Muscle of back (tissue), 13 donors: ENCODE measurements at places on chromosomes 3 and 15. TPM values are rescaled to one million over a fixed set of nuclear protein-coding genes. Genes with fewer than 3 reads are reported as not detected.

The SMCO1 gene
- 6.4 TPM for polyA plus RNA-seq

The NEIL1 gene
- polyA plus RNA-seq: 3.5 TPM

GRCh38 chr3:129235344-129235917 is 14.0 kb upstream of the COPG1 start:
- DNase-seq: no peak

DNA sequence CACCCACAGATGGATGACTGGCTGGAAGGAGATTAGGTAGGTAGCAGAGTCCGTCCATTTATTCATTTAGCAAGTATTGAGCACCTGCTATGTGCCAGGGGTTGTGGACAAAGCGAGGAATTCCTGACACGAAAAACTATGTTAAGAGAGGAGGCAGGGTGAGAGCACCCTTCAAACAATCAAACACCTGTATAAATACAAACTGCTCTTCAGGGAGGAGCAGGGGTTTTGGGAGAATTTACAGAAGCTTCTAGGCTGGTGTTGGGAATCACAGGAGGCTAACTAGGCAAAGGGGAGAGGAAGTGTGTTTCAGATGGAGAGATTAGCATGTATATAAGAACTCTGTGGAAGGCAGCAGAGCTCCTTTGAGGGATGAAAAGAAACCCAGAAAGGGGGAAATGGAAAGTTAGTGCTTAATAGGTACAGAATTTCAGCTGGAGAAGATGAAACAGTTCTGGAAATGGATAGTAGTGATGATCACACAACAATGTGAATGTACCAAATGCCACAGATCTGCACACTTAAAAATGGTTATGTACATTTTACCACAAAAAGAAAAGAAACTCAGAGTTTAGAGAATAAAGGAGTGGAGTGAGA is 805 bp upstream of the SEC22C start:
- DNase-seq: no peak

DNA sequence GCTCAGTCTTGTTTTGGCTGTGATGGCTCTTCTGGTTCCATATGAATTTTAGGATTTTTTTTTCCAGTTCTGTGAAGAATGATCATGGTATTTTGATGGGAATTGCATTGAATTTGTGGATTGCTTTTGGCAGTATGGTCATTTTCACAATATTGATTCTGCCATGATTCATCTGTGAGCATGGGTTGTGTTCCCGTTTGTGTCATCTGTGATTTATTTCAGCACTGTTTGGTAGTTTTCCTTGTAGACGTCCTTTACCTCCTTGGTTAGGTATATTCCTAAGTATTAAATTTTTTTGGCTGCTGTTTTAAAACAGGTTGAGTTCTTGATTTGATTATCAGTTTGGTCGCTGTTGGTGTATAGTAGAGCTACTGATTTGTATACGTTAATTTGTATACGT is 18.5 kb downstream of the TCF12 start:
- DNase-seq: no peak

GRCh38 chr3:195893044-195893395 is 15.3 kb downstream of the TNK2 start:
- DNase-seq: no peak

DNA sequence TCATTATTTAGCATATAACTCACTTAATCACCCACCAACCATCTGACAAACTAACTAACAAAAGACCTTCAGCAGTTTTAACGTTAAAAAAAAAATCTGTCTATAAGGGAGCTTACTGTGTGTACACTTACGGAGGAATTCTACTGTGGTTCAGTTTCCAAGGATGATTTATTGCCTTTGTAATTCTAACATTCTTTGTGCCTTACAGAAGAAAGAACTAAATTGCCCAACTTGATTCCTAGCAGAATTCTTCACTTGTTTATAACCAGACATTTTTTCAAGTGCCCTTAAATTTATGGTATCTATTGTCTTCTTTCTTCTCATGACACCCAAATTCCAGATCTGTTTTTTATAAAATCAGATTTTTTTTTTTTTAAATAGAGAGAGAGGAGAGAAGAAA is 119.7 kb upstream of the IGSF10 start:
- peak; percentile 83 for DNase-seq

- DNase-seq: no peak
Observed at GRCh38 chr15:89822026-89822425, 7.4 kb upstream of the ANPEP start.

GRCh38 chr15:92670621-92671020 is 15.0 kb upstream of the FAM174B start:
- no peak for DNase-seq

- DNase-seq: no peak
Observed at GRCh38 chr3:113712129-113712528, 15.7 kb upstream of the USF3 start.
